Naive B cell (primary cell): ENCODE measurements at places on chromosomes 11 and 22. TPM values are rescaled to one million over a fixed set of nuclear protein-coding genes. Genes with fewer than 3 reads are reported as not detected.

DNA sequence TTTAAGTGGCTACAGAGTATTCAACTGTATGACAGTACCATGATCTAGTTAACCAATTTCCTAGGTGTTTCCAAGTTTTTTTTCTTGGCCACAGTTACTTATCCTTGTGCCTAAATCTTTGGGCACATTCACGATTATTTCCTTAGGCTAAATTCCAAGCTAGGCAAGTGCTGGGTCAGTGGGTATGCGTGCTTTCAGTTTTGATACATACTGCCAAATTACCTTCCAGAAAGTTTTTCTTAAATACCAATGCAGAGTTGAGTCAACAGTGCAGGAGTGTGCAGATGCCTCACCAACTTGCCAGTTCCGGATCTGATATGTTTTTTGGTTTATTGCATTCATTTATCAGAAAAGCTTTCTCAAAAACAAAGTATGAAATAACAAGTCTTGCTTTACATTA lies 67.9 kb upstream of the OR4B1 start:
- DNase-seq: no peak

DNA sequence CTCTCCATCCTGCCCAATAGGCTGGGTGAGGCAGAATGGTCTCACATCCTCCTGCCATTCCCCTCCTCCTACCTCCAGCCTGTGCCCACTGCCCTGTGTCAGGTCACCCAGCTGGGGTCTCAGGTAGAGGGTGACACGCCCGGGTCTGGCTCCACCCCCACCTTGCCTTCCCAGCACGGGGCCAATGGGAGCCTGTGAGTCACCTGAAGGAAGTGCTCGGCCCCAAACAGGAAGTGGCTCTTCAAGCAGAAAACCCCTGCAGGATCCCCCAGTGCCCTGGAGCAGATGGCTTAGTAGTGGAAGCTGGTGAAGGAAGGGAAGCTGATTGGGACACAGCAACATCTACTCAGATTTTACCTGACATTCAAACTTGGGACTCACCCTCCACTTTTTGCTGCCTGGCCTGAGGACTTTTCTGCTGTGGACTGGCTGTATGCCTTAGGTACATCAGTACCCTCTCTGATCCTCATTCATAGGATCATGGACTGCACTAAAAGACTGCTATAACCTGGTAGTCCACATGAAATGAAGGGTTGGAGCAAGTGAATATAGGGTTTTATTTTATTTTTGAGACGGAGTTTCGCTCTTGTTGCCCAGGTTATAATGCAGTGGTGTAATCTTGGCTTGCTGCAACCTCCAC lies 33.4 kb downstream of the GDPD5 start:
- peak; percentile 8 for DNase-seq

DNA sequence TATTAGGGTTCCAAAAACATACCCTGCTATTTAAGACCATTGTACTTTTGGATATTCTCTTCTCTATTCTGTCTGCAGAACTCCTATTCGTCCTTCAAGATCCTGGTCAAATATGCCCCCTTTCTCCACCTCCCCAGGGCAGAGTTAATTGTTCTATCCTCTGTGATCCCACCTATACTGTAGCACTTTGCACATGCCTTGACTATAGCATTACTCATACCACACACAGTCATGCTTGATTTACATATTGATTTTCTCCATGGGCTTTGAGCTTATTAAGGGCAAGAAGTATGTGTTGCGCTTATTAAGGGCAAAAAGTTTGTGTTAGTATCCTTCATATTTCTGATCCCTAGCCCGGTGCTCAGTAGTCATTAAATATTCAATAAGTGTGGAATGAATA lies 263.7 kb upstream of the CADM1 start:
- DNase-seq: no peak

- DNase-seq: peak; percentile 75
These were observed 32.3 kb downstream of the NEAT1 start for GRCh38 chr11:65454696-65455456.

GRCh38 chr11:79860336-79860735 lies 419.5 kb upstream of the TENM4 start:
- no peak for DNase-seq

GRCh38 chr22:46105494-46106278 lies 44.6 kb upstream of the PPARA start:
- DNase-seq: no peak

GRCh38 chr22:29747832-29748231 lies 19.0 kb downstream of the ZMAT5 start:
- DNase-seq: no peak

GRCh38 chr11:36693139-36693843 lies 95.3 kb upstream of the RAG2 start:
- no peak for DNase-seq

DNA sequence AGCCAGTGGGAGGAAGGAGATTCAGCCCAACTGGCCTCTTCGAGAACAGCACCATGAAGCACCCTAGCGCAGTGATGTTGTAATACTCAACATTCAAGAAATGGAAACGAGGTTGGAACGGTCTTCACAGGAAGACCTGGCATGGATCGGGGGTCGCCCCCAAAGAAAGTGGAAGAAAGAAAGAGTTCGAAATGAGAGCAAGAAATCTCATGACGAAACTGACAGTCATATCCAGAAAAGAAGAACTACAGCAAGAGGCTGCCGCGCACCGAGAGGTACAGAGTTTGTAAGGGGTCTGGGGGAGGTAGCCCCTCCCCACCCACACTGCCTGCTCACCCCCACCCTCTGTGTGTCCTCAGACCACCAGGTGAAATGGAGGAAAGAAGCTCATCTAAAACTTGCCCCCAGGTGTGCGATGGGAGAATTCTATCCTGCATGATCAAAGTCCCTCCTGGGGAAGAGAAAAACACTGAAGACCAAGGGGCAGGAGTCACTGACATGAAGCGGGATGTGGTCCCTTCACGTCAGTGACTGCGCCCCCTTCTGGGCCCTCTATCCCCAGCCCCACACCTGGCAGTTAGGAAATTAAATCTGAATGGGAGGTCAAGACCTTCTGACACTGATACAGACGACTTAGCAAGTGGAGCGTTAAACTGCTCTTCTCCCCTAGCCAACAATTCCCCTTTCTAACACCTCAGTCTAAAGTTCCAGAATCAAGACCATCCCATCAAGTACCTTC lies 52.9 kb upstream of the SPATA19 start:
- DNase-seq: no peak

The C11orf16 gene
- polyA plus RNA-seq: not detected

The FOLR3 gene
- polyA plus RNA-seq: 0.75 TPM

The CHRM4 gene
- 0.94 TPM for polyA plus RNA-seq
